ENCODE measurements at places on chromosomes 1 and 21. TPM values are rescaled to one million over a fixed set of nuclear protein-coding genes. Genes with fewer than 3 reads are reported as not detected.

The MAD2L2 gene
- 127 TPM for total RNA-seq

DNA sequence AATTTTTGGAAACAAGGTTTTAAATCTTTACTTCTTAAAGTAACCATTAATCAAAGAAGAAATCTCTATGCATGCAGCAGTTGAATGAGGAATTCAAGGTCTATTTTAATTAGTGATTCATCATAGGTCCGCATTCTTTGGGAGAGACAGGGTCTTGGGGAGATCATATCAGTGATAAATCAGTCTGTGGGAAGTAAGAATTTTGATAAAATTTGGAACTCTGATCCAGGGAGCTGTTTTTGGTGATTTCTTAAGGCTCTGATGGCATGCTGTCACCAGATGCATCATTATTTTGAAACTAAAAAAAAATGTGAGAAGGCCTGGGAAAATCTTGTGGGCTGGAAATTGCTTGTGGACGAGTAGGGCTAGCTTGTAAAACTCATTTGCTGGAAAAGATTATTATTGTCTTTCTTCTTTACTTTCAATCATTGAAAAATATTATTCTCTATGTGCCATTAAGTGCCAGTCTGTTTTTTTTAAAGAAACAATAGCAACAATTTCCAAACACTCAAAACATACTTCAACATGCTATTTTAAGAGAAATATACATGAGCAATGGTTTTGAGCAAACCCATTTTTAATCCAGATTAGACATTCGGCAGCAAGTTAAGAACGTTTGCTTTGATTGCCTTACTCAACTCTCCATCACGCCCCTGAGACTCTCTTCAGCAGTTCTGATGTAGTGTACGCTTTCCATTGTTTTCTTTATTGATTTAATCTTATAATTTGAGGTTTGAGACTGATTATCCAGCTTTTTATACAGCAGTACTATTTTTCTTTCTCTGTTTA, 62.6 kb downstream of the ZBTB18 start:
- DNase-seq, result peak; percentile 46

DNA sequence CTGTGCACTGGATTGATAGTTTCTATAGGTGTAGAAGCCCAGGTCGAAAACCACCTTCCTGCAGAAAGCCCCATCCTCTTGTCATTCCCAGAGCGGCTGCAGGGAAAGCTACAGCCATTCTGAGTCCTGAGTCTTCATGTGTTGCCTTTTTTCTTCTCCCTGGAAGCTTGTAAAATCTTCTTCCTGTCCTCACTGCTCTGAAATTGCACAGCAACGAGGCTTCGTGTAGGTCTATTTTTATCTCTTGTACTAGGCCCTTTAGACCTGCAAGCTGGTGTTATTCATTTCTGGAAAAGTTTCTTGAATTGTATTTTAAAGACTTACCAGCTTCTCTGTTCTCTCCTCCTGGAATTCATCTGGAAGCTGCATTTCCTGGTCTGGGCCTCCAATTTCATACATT, 44.2 kb upstream of the ETS2 start:
- no peak for DNase-seq

- peak; percentile 40 for DNase-seq
These were observed 681 bp downstream of the B4GALT2 start for GRCh38 chr1:43979528-43980254.

DNA sequence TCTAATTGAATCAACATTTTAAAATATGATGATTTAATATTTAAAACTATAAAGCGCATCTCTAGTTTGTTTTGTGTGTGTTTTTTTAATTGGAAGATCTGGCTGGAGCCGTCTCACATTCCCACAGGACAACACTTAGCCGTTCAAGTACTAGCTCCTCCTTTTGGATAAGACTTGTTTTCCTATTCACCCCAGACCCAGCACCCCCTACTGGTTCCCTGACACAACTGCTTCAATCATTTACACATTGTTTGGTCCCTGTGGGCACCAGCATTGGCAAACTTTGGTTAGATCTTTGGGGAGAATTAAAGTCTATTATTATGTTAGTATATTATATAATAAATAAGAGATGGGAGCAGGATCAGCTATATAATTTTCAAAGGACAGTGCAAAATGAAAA, 34.5 kb downstream of the TYW3 start:
- DNase-seq, result peak; percentile 33

DNA sequence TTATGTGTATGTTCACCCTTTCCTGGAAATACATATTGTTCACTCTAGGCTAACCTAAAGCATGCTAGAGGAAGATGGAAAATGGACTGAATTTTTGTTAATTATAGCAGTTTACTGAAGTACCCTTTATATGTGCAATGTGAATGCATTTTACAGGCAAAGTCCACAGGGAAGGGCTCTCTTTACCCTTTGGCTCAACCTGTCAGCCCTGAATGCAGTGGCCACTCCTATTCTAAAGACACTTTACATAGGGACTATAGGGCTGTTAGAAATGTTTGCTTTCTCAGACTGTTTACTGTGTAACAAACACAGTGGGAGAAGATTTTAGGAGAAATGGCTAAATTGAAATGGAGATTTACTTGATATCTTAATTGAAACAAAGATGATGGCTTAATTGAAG, 78.5 kb downstream of the BRINP2 start:
- no peak for DNase-seq

GRCh38 chr21:44019568-44019958, 7.5 kb downstream of the TRAPPC10 start:
- DNase-seq, result no peak

DNA sequence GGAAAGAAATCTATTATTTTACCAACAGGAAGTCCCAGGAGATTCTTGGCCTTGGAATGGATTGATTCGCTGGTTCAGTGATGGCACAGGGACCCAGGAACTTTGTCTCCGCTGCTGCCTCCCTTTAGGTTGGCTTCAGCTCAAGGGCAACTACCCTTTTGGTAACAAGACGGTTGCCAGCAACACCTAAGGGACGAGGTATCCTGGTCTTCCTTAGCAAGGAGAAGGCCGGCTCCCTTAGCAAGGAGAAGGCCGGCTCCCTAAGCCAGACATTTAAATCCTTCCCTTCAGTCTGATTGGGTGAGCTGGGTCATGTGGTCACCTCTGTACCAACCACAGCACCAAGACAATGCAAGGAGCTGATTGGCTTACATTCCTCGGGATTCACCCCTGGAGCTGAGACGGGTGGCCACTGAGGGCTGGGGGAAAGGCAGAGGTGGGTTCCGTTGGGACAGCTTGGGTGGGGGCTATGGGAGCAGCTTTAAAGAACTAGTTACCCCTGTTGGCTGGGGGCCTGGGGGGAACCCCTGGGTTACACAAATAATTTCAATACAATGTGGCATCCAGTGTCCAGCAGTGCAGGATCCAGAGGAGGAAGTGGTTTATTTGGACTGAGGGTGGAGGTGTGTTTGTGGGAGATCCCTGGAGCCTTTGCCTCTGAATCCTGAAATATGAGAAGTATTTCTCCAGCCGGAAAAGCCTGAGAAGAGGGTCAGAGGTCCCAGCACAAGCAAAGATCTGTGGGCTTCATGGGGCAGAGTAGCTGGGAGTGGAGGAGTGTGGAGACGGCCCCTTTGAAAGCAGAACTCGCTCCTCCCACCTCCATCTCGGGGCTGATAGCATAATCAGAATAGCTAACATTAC, 20.7 kb upstream of the CLIC4 start:
- DNase-seq, result peak; percentile 87

DNA sequence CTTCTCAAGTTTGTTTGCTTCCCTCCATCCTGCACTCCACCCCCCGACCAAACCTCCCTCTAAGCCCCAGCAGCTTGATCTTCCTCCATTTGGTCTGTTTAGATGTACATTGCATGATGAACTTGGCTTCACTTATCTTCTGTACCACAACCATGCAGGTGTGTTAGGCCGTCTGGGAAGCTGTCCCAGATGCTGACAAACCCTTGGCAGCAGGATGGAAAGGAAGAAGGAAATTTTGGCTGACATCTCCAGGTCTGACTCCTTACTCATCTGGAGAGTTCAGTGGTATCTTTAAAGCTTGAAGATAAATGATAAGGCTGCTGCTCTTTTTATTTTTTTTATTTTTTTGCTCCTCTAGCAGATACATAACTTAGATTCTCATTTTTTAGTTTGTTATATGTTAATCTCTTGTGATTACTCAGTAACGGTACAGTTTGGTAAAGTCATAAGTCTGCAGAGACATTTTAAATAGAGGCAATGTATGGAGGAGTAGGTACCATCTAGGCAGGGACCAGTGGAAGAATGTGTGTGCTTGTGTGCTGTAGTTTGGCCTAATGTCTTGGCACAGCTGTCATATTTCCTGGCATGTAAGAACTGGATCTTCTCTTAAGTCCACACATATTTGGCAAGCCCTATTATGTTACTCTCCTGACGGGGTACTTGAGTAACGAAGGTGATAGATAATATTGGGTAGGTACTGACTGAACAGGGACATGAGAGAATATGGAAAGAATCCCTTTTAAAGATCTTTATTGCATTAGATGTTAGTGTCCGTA, 79.7 kb downstream of the CACHD1 start:
- DNase-seq, result no peak

DNA sequence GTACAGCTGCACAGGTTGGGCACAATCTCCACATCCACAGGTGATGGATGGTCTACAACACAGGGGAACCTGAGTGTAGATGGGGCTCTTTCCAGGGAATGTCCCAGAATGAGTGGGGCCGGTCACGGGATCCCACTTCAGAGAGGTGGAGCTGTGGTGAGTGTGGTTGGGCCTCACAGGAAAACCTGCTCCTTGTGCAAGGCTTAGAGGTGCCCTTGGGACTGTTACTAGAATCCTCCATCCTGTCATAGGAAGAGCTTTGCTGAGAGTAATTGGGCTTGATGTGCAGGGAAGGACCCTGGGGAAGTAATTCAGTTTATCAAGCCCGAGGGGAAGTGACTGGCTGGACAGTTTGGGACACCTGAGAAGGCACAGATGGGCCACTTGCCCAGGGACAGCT, 137.9 kb downstream of the ZSCAN20 start:
- no peak for DNase-seq
